ENCODE measurements at places on chromosomes 7 and 10.

- no peak for DNase-seq
These were observed 1.5 kb downstream of the TAS2R41 start for GRCh38 chr7:143479055-143479766.

DNA sequence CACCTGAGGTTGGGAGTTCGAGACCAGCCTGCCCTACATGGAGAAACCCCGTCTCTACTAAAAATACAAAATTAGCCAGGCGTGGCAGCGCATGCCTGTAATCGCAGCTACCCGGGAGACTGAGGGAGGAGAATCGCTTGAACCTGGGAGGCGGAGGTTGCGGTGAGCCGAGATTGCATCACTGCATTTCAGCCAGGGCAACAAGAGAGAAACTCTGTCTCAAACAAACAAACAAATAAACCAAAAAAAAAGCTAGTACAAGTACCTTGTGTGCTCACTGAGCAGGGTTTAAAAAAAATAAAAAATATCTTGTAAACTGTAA, 11.2 kb upstream of the SPOCK2 start:
- DNase-seq: no peak

DNA sequence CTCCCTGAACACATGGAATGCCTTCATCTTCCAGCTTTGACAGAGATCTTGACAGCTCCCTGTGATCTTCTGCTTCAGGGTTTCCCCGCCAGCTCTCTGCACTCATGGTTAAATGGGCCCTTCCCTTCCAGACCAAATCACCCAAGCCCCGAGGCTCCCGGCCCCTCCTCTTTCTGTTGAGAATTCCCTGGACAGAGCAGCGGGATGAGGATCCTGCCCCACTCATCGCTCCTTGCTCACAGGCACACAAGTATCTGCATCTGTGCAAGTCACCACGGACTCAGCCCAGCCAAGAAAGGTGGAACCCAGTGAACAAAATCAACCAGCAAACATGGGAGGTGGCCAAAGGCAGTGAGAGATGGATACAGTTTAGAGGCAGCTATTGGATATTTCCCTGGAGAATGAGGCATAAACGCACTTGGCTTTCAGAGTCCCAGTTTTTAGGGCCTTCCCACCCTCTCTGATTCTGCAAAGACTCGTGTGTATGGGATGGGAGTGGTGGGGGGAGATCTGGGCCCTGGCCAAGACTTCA, 37.7 kb upstream of the CXCL12 start:
- DNase-seq: no peak

GRCh38 chr7:55065079-55065478, 46.3 kb downstream of the EGFR start:
- DNase-seq: peak; percentile 97

- DNase-seq: no peak
These were observed 165.8 kb downstream of the KLF6 start for GRCh38 chr10:3619241-3619640.

- DNase-seq: no peak
These were observed 817 bp upstream of the IL15RA start for GRCh38 chr10:5978230-5978489.

GRCh38 chr10:70603449-70603801, 884 bp upstream of the PRF1 start:
- DNase-seq: no peak

- DNase-seq: peak; percentile 41
These were observed 23.6 kb upstream of the VPS41 start for GRCh38 chr7:38932509-38933168.

DNA sequence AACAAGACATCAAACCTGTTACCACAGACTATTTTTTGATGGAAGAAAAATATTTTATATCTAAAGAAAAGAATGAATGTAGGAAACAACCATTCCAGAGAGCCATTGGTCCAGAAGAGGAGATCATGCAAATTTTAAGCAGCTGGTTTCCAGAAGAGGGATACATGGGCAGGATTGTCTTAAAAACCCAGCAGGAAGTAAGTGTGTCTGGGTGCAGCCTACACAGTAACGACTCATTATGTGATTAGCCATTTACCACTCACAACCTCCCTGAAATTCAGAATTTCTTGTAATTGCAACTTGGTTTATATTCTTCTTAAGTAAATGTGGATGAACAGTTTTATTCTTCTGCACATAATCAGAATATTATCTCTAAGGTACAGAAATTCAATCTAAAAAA, 46.2 kb downstream of the NOC3L start:
- DNase-seq: no peak

DNA sequence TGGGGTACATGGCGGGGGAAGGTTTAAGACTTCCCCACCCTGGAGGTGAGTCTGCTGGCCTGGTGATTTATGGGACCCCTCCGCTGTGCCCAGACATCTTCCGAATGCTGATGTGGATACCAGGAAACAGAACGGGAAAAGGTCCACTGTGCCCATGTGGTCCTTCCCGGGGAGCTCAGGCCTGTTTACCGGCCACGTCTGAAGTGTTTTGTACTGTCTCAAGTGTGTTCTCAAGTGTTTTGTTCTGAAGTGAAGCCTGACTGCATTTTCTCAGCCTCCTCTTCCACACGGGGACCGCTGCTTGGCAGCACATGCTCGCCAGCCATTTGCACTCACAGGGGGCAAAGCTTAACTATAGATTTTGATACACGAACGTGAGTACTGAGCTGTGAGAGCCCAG, 127.2 kb downstream of the TEX36 start:
- DNase-seq: no peak

- DNase-seq: no peak
These were observed 38.4 kb downstream of the VSTM4 start for GRCh38 chr10:49076741-49077521.

- no peak for DNase-seq
These were observed 7.2 kb upstream of the SNX10 start for GRCh38 chr7:26284477-26284876.

DNA sequence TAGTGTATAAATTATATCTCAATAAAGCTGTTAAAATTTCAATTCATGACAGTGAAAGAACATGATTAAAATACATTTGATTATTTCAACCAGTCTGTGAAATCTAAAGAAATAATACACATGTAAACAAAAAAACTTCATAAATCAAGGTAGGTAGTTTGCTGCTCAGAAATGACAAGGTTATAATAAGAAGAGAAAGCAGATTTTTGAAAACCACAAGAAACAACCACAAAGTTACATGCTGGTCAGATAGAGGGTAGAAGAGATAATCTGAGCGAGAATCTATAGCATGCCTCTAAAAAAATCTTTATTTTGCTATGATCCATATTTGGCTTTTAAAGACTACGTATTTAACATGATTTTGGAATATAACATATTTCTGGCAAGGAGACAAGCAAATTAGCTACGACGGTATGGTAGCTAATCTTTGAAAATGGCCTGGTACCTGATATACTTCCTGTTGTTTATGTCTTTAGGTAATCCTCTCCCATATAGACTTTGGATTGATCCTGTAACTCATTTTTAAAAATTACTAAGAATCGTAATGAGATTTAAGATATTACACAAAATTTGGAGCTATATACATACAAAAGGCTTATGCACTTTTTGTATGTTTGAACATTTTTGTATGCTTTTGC, 23.5 kb upstream of the VCL start:
- no peak for DNase-seq

GRCh38 chr7:112286250-112287086, 80.0 kb downstream of the ZNF277 start:
- no peak for DNase-seq

DNA sequence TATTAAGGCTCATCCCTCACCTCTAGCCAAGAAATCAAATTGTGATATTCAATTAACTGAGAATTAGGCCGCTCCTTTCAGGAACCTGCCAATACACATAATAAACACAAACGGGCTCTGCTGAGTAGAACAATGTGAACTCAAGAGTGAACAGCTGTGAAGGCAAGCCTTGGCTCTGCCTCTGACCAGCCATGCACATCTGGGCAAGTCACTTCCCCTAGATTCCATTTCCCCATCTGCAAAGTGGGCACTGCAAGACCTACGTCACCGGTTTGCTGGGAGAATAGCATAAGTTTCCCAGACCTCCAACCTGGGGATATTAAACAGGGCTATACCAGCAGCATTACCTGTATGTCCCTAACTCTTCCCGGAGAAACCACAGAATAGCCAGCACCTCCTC, 355.2 kb downstream of the TNS3 start:
- DNase-seq: no peak

- no peak for DNase-seq
These were observed 118.1 kb upstream of the ADCY1 start for GRCh38 chr7:45456105-45456504.

DNA sequence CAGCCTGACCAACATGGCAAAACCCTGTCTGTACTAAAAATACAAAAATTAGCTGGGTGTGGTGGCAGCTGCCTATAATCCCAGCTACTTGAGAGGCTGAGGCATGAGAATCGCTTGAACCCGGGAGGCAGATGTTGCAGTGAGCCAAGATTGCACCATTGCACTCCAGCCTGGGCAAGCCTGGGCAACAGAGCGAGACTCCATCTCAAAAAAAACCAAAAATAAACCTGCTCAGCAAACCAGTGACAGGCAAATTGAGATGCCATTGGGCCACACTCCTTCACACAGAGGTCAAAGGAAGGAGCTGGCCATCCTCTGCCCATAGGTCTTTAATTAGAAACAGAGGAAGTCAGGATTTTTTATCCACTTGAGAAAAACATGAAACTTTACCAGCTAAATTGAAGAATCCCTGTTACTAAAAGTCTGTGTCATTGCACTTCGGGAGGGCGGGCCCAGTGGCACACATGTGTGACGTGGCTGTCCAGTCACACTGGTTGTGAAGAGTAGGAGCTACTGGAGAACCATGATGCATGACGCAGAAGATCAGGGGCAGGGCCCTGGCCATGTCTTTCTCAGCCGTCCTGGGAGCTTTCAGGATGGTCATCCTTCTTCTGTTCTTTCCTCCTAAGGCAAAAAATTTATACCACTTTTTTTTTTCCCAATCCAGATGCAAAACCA, 118.3 kb upstream of the ZNF438 start:
- no peak for DNase-seq

- peak; percentile 64 for DNase-seq
These were observed 1085.5 kb downstream of the SORCS1 start for GRCh38 chr10:106078895-106079576.

DNA sequence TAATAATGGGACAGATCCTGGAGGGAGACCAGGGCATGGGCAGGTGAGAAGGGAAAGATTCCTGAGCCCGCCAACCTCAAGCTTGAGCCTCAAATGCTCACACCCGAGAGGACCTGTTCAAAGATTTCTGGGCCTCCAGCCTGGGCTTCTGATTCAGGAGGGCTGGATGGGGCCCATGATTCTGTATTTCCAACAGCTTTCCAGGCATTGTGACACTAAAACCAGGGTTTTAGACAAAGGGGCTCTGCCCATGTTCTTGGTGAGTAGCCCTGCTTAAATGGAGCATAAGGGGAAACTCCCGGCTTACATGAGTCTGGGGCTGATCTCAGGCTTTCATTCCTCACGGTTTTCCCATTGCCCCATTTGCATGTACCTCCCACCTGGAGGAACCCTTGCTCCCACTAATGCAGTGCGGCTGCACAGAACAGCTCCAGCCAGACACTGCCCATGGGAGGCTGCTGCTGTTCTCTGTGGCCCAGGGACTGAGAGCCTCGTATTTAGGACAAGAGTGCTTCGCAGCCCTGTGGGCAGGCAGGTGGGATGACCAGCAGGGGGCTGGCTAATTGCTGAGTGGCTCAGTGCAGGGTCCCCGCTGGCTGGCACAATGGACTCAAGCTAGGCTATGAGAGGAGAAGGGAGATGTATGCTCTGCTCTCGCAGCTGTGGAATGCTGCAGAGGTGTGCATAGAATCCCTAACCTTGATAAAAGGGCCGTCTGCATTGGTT, 135.3 kb upstream of the COBL start:
- no peak for DNase-seq

DNA sequence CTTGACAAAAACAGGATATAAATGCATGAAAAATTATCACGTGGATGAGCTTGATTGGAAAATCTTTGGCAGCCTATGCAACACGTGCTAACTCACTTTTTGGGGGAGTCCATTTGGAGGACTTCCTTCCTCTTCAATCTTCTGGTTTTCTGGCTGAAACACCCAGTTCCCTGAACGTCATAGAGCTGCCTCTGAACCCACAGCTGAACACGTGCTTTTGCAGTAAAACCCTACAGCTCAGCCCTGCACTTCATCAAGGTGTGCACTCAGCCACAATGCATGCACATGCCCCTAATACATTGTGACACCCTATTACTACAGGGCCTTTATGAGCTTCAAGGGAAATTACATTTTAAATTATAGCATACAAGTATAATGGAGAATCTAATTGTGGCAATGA, 808.7 kb upstream of the AUTS2 start:
- no peak for DNase-seq

DNA sequence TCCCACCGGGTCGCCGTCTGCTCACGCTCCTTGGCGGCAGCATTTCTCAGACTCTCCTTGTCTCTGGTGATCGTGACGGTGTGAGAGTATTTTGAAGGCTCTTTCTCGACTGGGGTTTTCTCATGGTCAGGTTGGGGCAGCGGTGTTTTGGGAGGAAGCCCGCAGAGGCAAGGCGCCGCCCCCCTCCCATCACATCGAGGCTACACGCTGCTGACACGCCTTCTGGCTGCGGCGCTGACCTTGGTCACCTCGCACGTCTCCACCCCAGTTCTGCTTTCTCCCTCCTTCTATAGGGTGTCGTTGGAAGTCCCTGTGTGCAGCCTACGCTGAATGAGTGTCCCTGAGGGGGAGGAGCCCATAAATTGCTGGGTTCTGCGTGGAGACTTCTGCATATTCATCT, 55.2 kb downstream of the GLRX3 start:
- no peak for DNase-seq
